ENCODE measurements at places on chromosomes 4 and X. TPM values are rescaled to one million over a fixed set of nuclear protein-coding genes. Genes with fewer than 3 reads are reported as not detected.

The SLC10A4 gene
- total RNA-seq: 0.25 TPM

The AKAP14 gene
- total RNA-seq: not detected

The PPP4R3C gene
- total RNA-seq: not detected

The MFAP3L gene
- total RNA-seq: 2.6 TPM

The DCLK2 gene
- 14.1 TPM for total RNA-seq

The SPACA5 gene
- not detected for total RNA-seq

The PGAM4 gene
- total RNA-seq: 0.25 TPM

The RAB41 gene
- total RNA-seq: not detected

The TSPAN6 gene
- 22.0 TPM for total RNA-seq

The ADRA2C gene
- 1.5 TPM for total RNA-seq

The JCHAIN gene
- total RNA-seq: 1.2 TPM

The EDNRA gene
- total RNA-seq: 3.5 TPM

The P2RY8 gene
- not detected for total RNA-seq

The GLRA3 gene
- total RNA-seq: under 0.01 TPM

The SSX4B gene
- total RNA-seq: not detected

The CDKN2AIP gene
- total RNA-seq: 22.6 TPM

The CTAG1B gene
- total RNA-seq: not detected

The ARMCX6 gene
- total RNA-seq: 26.3 TPM

The AFF1 gene
- 16.7 TPM for total RNA-seq

The HTR2C gene
- under 0.01 TPM for total RNA-seq

The UBQLN2 gene
- 9.3 TPM for total RNA-seq

The PWWP3B gene
- total RNA-seq: 35.0 TPM

The HHIP gene
- 1.4 TPM for total RNA-seq

The CT45A3 gene
- not detected for total RNA-seq

The BTC gene
- total RNA-seq: 0.25 TPM

The TCEAL7 gene
- total RNA-seq: 44.3 TPM

The PPID gene
- 36.0 TPM for total RNA-seq

The SCRG1 gene
- 0.33 TPM for total RNA-seq

The GLA gene
- 21.6 TPM for total RNA-seq

The GPR34 gene
- not detected for total RNA-seq

The RAPGEF2 gene
- 39.8 TPM for total RNA-seq

The ARMCX2 gene
- total RNA-seq: 73.7 TPM

The MBNL3 gene
- total RNA-seq: 1.5 TPM

The NDUFC1 gene
- 27.2 TPM for total RNA-seq

The KIAA1210 gene
- under 0.01 TPM for total RNA-seq

The RGN gene
- 2.9 TPM for total RNA-seq

The GAB3 gene
- total RNA-seq: 1.4 TPM

The CT45A5 gene
- not detected for total RNA-seq

The NOCT gene
- total RNA-seq: 25.6 TPM

The TEX13B gene
- total RNA-seq: 0.12 TPM

The CYBB gene
- total RNA-seq: not detected

Measured in uterine smooth muscle cell (primary cell).